Caki2 (cell line): ENCODE measurements at places on chromosomes 5 and 9.
A peak's percentile ranks its signal among the peaks of the same experiment; 100 is the strongest.

GRCh38 chr5:153018121-153018520, 472.3 kb upstream of the GRIA1 start:
- no peak for DNase-seq

- DNase-seq = no peak
Measured at GRCh38 chr9:27925815-27926214, 352.5 kb upstream of the C9orf72 start.

- no peak for DNase-seq
Measured at GRCh38 chr9:31520301-31521085, 864.0 kb upstream of the ACO1 start.

- DNase-seq = no peak
Measured at GRCh38 chr5:10527281-10527950, 36.5 kb upstream of the ANKRD33B start.

DNA sequence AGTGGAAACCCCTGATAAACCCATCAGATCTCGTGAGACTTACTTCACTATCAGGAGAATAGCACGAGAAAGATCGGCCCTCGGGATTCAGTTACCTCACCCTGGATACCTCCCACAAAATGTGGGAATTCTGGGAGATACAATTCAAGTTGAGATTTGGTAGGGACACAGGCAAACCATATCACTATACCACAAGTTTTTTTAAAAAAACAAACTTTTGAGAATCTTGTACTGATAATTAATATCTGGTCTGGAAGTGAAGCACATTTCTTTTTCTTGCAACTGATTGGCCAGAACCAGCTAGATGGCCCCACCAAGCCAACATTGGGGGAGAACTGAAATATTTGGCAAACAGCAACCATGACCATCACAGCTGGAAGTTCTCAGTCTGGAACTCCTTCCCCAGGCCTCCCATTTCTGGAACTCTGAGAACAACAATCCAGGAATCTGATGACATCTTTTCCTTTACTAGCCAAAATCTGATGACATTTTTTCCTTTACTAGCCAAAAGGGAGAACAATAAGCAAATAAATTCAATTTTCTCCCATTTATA, 51.8 kb upstream of the CDKN2B start:
- DNase-seq = no peak

GRCh38 chr5:34959323-34959722, 30.0 kb downstream of the DNAJC21 start:
- DNase-seq = peak; percentile 10

DNA sequence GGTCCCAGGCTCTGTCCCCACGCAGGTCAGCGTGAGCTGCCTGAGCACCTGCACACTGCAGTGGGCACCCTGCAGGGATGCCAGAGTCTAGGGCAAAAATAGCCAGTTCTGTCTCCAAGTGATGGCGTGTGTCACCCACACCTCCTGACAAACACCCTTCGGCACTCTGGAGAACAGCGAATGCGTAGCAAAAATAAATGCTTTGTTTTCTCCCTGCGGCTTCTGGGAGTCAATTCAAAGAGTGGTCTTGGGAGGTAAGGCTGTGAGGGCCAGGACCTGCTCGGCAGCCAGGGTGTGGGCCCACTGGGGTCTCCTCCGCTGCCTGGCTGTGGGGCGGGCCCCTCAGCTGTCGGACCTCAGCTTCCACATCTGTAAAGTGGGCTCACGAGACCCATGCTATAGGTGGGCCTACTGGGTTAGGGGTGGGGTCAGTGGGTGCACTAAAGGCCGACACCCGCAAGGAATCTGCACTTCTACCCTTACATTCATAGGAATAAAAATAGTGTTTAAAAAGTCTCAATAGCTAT, 37.4 kb downstream of the RASGEF1C start:
- DNase-seq = no peak

DNA sequence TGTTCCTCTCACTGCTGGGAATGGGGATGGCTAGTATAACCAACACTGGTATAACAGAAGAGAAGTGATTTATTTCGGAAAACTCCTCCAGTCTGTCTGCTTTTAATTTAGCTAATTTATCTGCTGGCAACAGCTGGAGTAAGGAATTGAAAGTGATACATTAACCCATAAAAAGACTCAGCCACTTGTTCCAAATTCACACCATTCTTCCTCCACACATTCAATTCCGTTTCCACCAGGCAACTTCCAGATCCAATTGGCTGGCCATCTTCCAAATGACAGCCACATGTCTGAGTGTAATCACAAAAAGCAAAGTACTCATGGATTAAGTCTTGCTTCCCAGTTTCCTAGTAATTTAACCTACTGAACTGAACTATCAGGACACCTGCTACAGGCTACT, 77.1 kb upstream of the RETREG1 start:
- DNase-seq = no peak

DNA sequence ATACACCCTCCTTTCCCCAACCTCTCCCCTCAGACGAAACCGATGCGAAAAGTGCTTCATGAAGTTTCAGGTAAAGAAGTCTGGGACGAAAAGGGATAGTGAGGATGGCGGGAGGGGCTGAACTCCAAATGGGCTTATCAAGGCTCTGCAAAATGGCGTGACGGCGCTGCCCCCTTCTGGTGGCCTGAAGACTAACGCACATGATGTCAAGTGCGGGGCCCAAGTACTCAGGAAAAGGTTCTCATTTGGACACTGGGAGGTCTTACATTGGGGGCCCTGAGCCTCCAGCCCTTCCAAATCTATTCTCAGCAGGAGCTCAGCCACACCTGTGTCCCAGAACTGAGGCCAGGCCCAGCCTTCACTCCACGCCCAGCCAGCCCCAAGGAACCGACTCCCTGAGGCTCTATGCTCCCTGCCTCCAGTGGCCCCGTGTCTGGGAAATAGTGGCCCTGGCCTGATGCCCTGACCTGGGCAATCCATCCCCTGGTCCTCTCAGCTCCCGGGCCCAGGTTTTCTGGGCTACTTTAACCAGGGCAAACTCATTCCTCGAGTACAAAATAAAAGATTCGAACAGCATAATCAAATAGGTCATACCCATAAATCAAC, 119.9 kb downstream of the KCNIP1 start:
- no peak for DNase-seq

DNA sequence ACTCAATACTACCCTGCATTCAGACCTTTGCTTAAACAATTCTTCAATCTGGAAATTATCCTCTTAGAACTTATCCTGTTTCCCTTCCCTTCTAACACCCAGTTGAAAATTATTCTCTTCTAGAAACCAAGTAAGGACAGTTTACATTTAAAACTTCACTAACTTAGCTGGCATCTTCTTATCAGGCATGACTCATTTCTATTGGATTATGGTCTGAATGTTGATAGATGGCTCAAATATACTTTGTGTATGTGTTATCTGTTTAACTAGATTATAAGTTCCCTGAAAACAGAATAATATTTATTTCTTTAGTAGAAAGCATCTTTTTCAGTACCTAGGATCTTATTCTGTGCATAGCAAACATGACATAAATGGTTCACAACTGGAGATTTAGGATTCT, 161.9 kb downstream of the PPP2R2B start:
- DNase-seq = no peak

GRCh38 chr9:129030191-129030590, 2.1 kb upstream of the SH3GLB2 start:
- no peak for DNase-seq

DNA sequence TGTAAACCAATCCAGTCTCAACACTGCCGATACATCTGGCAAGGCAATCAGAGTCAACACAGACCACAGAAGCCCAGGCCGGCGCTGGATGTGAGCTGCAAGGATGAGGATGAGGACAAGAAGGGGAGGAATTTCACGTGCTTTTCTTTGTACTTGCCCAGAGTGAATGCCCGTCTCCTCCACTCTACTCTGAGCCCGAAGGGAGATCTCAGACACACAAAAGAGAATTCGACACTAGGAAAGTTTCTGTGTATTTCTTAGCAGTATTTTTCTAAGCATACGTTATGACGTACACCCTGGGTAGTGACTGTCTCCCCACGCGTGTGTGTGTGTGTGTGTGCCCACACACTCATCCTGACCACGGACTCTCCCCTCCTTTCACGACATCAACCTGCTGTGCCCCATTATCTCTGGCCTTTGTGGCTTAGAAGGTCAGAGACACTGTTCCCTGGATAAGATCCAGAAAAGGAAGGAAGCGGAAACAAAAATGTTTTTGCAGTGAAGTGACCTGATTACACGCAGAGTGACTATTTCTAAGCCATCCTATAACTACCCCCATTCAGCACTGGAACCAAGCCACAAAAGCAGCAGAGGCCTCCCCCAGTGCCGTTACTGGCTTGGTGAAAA, 227.3 kb upstream of the DAPK1 start:
- peak; percentile 81 for DNase-seq

DNA sequence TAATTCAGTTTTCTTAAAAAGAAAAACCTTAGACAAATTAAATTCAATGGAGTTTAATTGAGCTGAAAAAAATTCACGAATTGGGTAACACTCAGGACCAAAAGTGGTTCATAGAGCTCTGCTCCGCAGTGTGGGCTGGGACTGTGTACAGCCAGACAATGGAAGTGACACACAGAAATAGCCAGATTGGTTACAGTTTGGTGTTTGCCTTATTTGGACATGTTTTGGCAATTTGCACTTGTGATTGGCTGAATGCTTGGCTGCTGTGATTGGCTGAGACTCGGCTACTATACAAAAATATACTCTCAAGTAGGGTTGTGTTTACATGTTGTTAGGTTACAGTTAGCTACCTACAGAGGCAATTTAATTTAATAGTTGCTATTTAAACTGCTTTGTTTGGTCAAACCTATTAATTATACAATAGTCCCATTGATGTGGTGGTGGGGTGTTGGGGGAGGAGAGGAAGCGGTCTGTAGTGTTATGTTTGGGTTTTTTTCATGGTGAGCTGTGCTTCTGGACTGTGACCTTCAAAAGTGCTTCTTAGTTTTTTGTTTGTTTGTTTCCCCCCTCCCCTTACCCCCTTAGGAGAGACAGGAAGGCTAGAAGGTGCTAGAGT, 95.2 kb downstream of the CNTLN start:
- DNase-seq = peak; percentile 1

- DNase-seq = peak; percentile 30
Measured at GRCh38 chr5:128081111-128081851, 2.3 kb upstream of the SLC12A2 start.

GRCh38 chr5:132310141-132310834, 16.1 kb downstream of the SLC22A4 start:
- no peak for DNase-seq

DNA sequence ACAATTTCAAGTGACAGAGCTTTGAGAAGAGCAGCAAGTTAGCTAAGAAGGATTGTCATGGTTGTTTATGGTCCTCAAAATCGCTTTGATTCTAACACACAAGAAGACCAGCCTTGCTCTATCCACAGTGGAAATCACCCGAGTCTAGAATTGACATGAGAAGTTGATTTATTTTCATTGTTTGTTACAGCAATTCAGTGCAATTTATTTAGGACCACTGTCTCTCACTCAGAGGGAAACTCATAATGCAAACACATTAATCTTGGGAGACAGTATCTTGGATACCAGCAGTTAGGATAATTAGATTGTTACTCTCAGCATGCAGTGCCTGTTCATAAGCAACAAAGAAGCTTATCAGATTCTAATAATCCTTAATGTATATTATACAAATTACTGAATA, 498.9 kb downstream of the NTRK2 start:
- DNase-seq = no peak

GRCh38 chr5:90612919-90613318, 54.3 kb downstream of the ADGRV1 start:
- no peak for DNase-seq

DNA sequence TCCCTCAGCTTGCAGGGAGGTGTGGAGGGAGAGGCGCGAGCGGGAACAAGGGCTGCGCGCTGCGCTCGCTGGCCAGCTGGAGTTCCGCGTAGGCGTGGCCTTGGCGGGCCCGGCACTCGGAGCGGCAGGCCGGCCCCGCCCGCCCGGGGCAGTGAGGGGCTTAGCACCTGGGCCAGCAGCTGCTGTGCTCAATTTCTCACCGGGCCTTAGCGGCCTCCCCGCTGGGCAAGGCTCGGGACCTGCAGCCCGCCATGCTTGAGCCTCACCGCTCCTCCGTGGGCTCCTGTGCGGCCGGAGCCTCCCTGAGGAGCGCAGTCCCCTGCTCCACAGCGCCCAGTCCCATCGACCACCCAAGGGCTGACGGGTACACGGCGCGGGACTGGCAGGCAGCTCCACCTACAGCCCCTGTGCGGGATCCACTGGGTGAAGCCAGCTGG, 1516.4 kb downstream of the EFNA5 start:
- DNase-seq = no peak

DNA sequence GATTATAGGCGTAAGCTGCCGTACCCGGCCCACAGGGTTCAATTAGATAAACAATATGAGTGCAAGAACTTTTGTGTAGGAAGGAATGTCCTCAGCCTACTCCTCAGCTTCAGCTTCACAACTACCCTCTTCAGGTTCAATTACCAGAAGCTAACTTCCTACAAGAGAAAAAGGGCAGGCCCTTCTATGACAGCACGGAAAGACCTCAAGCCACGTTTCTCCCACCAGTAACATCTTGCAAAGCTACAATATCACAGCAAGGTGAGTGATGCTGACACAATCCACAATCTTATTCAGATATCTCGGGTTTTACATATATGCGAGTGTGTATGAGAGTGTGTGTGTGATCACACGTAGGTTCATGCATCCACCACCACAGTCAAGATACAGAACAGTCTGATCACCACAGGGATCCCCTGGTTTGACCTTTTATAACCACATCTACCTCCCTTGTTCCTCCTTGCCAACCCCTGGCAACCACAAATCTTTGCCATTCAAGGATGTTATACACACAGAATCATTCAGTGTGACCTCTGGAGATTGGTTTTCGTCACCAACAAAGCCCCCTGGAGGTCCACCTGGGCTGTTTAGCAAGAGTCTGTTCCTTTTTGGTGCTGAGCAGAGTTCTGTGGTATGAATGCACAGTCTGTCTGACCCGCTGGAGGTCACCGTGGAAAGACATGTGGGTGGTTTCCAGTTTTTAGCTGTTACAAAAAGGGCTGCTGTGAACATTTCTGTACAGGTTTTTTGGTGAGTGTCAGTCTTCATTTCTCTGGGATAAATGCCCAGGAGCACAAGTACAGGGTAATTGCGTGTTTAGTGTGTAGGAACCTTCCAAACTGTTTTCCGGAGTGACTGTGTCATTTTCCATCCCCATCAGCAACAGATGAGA, 38.2 kb downstream of the IPPK start:
- DNase-seq = no peak

DNA sequence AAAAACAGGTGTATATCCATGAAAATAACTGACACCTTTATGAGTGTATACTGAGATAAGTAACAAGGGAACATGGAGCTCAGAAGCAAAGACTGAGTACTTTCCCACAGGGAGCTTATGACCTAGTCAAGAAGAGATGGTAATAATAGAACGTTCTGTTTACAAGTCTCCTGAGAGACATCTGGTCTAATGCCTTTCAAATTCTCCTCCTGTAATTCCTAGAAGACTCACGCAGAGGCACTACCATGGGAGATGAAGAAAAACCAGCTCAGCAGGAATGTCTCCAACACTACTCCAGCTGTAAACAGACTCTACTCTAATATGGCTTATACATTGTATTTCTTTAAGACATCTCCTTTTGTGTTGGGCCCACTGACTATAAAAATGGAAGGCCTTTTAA, 503.6 kb upstream of the TUSC1 start:
- DNase-seq = no peak

- DNase-seq = no peak
Measured at GRCh38 chr5:64839936-64840335, 71.2 kb downstream of the CWC27 start.

GRCh38 chr9:120507936-120508510, 71.9 kb downstream of the CDK5RAP2 start:
- DNase-seq = no peak

GRCh38 chr9:37761511-37761910, 7.9 kb downstream of the TRMT10B start:
- no peak for DNase-seq

GRCh38 chr5:14309878-14310531, 166.9 kb downstream of the TRIO start:
- no peak for DNase-seq
